ENCODE measurements at places on chromosomes 2 and 18.

DNA sequence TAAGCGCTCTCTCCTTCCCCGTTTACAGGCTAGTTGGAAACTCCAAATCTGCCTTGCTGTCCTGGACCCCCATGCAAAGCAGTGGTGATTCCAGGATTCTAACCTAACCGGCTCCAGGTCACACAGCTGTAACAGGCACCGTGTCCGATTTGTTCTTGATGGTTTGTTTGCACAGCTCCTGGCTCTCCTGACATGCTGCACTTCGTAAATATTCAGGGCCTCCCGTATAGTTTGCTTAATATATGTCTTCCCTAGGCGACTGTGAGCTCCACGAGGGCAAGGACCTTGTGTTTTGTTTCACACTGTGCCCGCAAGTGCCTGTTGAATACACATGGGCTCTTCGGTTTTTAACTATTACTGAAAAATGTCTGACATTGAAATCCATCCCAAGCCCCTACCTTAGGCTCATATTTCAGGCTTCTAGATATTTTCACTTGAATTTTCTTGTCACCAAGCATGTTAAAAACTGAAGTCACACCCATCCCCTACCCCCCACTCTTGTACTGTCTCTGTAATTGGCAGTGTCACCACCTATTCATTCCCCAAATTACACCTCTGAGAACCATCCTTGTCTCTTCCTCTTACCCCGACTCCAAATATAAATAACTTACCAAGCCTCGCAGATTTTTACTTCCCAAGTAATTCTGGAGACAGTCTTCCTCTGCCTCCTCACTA is 1.0 kb upstream of the PUM2 start:
- DNase-seq = no peak

GRCh38 chr2:42572297-42573081 is 4.1 kb downstream of the MTA3 start:
- DNase-seq = no peak

DNA sequence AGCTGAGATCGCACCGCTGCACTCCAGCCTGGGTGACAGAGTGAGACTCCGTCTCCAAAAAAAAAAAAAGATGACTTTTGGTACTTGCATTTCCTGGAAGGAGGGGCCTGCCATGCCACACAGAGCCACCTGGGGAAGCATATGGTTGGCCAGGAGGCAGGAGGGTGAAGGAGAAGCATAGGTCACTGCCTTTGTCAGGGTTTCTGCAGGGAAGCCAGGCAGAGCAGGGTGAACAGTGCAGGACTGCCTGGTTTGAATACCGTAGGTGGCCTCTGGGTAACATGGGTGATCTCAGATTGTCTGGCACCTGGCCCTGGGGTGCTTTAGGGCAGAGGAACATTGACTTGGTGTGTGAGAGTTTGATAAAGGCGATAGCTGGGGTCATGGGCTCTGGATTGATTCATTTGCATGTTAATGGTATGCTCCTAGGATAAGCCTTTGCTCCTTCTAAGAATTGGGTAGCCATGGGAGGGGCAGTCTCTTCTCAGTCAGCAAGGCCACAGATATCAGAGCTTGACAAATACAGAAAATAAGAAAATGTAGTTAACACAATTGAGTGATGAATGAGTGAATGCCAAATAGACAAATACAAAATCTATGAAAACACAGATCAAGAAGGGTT is 124.0 kb upstream of the SEC11C start:
- no peak for DNase-seq

- no peak for DNase-seq
Observed at GRCh38 chr2:224850081-224850480, 133.9 kb upstream of the CCDC195 start.

DNA sequence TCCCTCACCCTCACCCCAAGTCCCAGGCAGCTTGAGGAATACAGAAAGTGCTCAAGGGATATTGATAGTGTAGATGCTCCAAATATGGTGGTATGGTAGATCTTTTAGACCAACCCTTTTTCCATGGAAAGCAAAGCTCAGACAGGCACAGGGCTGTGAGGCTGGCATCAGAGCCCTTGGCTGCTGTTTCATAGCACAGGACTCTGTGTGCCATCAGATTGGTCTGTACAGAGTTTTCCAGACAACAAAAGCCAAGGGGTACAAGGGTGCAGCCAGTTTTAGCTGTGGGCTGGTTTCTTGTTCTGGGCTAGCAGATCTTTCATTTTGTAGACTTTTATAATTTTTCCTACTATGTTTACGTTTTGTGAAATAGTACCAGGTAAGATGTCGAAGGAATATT is 296.9 kb upstream of the TNP1 start:
- DNase-seq = no peak

DNA sequence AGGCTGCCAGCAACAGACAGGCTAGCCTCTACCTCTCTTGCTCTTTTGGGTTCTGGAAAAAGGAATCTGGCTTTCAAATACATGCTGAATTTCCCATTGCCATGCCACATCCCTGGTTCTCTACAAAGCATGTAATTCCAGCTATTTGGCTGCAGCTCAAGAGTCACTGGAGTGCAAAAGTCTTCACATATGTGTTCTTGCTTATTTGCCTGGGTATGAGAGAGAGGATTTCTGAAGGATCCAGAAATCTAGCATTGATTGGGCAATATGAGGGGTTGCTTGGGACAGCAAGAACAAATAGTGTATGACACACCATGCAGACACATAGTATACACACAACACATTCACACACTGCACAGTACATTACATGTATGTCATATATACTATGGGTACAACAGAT is 30.7 kb upstream of the LGALSL start:
- no peak for DNase-seq

DNA sequence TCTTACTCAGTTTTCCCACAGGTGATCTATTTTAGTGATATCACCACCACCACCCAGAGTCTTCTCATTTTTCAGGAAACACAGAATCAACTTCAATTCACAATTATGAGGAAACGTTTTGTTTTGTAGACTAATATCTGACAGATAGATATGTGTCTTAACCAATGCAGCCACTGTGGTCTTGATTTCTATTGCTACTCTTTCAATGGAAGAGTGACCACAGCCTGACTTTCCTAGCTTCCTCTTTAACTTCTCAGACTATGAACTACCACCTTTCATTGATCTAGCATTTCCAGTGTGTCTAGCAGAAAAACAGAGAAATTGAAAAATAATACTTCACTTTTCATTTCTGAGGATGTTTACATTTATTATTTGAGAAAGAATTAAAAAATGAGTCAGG is 20.5 kb downstream of the ADAM17 start:
- DNase-seq = no peak

DNA sequence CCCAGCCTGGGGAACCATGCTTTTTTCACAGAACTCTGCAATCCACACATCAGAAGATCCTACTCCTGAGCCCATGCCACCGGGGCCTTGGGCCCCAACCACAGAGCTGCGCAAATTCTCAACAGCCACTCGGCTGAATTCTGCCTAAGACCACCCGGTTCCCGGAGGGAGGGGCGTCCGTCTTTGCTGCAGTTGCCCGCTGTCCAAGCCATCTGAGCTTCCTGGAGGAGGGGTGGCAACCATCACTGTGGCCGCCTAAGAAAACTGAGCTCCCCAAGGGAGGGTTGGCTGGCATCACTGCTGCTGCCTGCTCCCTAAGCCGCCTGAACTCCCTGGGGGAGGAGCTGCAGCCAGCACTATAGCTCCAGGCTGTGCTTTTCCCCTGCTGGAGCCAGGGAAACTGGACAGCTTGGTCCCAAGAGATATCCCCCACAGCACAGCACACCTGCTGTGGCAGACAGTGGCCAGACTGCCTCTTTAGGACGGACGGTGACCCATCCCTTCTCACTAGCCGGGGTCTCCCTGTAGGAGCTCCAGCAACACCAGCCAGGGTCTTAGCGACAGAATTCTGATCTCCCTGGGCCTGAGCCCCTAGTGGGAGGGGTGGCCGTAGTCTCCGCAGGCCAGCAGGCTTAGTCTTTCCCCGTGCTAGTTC is 1411.6 kb upstream of the CDH2 start:
- DNase-seq = no peak

- DNase-seq = no peak
Observed at GRCh38 chr2:238861013-238861730, 13.3 kb downstream of the TWIST2 start.

- no peak for DNase-seq
Observed at GRCh38 chr2:47509250-47509649, 106.3 kb downstream of the MSH2 start.

DNA sequence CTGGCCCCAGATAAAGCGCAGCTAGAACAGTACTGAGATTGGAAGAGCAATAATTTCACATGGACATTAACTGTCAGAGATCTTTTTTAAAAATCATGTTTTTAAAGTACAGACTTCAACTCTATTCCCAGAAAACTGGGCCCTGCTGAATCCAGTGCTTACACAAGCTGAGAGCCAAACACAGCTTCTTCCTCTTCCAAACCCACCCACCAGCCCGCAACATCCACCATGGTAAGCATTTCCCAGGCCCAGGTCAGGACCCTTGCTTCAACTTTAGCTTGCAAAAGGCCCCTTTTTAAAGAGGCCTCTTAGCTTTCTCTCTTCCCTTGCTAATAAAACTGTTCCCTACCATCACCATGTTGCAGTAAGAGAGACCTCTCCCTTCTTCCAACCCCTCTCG is 2.1 kb downstream of the AAK1 start:
- DNase-seq = no peak

GRCh38 chr2:122651236-122651635 is 895.8 kb downstream of the TSN start:
- DNase-seq = no peak

- no peak for DNase-seq
Observed at GRCh38 chr2:10523406-10524189, 75.5 kb upstream of the ODC1 start.

Data from activated CD4-positive, alpha-beta memory T cell treated with anti-CD3 and anti-CD28 coated beads, Interleukin-2, amount 10 ng/mL, durations not matched to agents 7 days and 5 days (primary cell).